ENCODE measurements at places on chromosomes 7 and 10. TPM values are rescaled to one million over a fixed set of nuclear protein-coding genes. Genes with fewer than 3 reads are reported as not detected.

Gene PNLIPRP2
- total RNA-seq = 1.00 TPM

Gene SPDYE6
- not detected for total RNA-seq

Gene FBXO24
- total RNA-seq = 1.5 TPM

Gene SLC26A5
- 1.5 TPM for total RNA-seq

Gene ASZ1
- not detected for total RNA-seq

- DNase-seq = no peak
Observed at GRCh38 chr7:49091519-49091918, 167.2 kb downstream of the CDC14C start.

- no peak for DNase-seq
Observed at GRCh38 chr7:44338600-44338999, 13.2 kb upstream of the CAMK2B start.

DNA sequence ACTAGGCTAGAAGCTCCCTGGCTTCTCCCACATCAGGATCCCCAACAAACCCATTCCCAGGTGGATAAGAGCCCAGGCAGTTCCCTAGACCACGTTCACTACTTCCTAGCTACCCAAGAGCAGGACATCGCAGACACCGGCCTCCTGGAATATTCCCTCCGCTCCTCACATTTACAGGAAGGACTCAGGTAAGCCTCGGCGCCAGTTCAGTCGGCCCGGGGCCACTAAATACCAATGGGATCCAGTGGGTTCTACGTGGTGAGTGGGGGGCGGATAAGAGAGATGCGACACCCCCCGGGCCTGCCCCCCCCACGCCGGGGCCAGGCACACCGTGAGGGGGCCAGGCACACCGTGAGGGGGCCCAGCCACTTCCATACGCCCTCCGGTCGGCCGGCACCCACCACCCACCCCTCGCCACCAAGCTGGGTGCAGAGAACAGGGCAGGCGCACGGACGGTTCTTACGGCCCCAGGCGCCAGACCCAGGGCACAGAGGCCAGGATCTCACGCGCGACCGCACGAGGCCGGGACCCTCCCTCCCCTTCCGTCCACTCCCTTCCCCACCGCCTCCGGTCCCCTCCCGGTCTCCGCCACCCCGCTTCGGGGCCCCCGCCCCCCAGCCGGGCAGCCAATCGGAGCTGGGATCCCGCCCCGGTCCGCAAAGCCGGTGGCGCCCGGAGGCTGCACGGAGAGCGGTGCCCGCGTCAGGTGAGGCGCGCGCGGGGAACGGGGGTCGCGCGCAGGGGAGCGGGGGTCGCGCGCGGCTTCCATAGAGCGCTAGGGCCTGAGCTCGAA, at the start of gene BLVRA:
Gene BLVRA, plus strand, starts transcription at position 652 of the 793 bp plus-strand sequence. CDS start 12,479 bp downstream, outside the sequence.
- DNase-seq = peak; percentile 74

- DNase-seq = no peak
Observed at GRCh38 chr7:74105992-74106391, 22.4 kb downstream of the LIMK1 start.

- DNase-seq = no peak
Observed at GRCh38 chr10:97319671-97320479, 804 bp downstream of the FRAT1 start.

DNA sequence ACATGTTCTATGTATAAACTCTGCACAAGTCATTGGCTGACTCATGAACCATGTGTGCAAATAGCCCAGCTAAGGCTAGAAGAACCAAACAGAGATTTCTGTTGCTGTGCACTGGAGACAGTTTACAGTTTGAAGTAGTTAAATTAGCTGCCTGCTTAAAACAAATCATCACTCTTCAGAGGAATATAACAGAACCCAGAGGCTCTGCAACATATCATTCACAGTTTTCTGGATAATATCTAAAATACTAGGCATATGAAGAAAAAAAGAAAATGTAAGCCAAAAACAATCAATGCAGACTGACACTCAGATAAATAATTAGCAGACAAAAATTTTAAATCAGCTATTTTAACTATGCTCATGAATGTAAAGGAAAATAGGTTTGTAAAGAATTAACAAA, 23.6 kb upstream of the FAM204A start:
- DNase-seq = no peak

- DNase-seq = no peak
Observed at GRCh38 chr10:57031346-57031745, 670.3 kb upstream of the ZWINT start.

DNA sequence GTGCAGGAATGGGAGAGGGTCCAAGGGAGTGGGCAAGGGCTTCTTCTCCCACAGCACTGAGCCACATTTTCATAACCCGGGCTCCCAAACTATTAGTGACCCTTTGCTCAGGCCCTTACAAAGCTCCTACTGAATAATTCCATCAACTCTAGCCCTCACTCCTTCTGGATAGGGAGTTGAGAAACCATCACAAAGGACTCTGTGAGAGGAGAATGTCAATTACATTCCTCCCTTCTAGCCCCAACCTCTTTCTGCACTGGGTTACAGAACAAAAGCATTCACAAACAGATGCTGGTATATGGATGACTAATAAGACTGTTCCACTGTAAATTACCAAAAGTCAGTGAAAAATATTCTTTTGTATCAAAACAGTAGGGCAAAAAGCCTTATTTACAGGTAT, 203.7 kb downstream of the SORCS1 start:
- DNase-seq = no peak

DNA sequence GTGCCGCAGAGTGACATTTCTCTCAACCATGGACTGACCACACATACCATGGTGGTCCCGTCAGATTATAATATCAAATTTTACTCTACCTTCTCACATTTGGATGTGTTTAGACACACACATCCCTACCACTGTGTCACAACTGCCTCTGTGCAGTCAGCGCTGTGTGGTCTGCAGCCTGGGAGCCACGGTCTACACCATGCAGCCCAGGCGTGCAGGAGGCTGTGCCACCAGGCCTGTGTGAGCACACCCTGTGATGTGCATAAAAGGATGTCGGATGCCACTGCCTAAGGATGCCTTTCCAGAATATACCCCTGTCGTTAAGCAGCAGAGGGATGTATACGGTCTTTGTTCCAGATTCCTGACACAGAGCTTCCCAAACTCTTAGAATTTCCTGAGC, 150.4 kb downstream of the TCERG1L start:
- no peak for DNase-seq

DNA sequence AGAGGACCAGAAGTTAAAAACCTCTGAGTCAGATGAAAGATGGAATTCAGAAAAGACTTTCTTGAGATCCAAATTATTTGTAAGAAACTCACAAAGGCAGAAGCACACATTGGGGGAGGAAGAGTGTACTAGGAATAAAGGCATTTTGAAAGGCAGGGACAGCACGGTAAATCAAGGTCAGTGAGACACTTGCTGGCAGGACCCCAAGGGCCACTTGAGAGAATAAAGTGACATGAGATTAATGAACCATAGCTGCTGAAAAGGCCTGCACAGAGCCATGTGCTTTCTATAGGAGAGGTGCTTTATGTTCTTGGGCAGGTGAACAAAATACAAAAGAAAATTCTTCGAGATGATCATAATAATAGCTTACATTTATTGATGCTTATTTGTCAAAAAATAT, 929.9 kb upstream of the MBL2 start:
- DNase-seq = no peak

DNA sequence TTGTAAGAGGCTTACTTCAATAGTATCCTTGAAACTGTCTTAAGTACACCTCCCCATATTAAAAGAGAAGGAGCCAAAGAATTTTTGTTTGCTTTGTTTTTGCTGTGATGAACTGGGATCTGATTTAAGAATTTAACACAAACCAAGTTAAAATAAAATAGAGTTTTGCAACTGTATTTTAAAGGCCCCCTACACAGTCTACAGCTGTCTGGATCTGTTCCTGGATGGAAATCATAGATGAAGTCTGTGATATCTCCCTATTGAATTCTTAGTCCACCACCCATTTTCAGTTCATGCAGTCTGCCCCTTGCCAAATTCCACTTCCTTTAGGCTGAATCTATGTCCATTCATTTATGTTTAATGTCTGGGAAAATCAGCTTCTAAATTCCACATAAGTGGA, 169.8 kb upstream of the MEOX2 start:
- no peak for DNase-seq

DNA sequence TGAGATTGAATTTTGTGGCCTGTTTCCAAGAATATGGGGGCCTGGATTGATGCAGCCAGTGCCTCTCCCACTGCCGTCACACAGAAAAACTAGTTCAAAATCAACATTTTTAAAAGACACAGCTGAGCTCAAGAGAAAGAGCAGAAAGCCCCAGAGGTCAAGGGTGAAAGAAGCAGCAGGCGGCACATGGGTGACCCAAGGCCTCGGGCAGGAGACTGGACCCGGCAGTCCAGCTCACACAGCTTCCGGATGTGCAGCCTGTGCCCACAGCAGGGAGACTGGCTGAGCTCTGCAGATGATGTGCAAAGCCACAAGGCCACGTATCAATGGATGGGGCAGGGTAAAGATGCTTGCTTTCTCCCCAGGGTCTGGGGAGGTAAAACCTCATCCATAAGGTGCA, 50.4 kb upstream of the RNF32 start:
- no peak for DNase-seq

DNA sequence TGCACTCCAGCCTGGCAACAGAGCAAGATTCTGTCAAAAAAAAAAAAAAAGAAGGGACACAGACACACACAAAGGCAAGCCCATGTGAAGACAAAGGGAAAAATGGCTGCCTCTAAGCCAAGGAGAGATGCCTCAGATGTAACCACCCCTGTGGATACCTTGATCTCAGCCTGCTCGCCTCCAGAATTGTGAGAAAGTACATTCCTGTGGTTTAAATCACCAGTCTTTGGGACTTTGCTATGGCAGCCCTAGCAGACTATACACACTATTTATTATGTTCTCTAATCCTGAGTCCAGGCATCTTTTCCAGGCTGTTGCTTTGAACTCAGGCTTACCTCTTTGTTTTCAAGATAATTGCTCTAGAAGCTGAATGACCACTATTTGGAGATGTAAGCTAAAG, 494.3 kb downstream of the GALNT17 start:
- DNase-seq = no peak
